Kidney (tissue), 22 donors: ENCODE measurements at places on chromosomes 11 and 22. TPM values are rescaled to one million over a fixed set of nuclear protein-coding genes. Genes with fewer than 3 reads are reported as not detected.

The P2RY2 gene
- 1.3 TPM for polyA plus RNA-seq

The YWHAH gene
- 82.0 TPM for polyA plus RNA-seq

The RBFOX2 gene
- polyA plus RNA-seq, result 17.2 TPM

The GVQW3 gene
- 1.4 TPM for polyA plus RNA-seq

The HORMAD2 gene
- not detected for polyA plus RNA-seq

The A4GALT gene
- 76.2 TPM for polyA plus RNA-seq

GRCh38 chr22:35310556-35311550, 11.2 kb downstream of the TOM1 start:
- H3K36me3 ChIP-seq, result no peaks in the 10 kb centered on the region
- peak overlapping the region; percentile 1 for H3K4me3 ChIP-seq
- peak; percentile 38 for DNase-seq
- H3K4me1 ChIP-seq, result no peaks in the 10 kb centered on the region

DNA sequence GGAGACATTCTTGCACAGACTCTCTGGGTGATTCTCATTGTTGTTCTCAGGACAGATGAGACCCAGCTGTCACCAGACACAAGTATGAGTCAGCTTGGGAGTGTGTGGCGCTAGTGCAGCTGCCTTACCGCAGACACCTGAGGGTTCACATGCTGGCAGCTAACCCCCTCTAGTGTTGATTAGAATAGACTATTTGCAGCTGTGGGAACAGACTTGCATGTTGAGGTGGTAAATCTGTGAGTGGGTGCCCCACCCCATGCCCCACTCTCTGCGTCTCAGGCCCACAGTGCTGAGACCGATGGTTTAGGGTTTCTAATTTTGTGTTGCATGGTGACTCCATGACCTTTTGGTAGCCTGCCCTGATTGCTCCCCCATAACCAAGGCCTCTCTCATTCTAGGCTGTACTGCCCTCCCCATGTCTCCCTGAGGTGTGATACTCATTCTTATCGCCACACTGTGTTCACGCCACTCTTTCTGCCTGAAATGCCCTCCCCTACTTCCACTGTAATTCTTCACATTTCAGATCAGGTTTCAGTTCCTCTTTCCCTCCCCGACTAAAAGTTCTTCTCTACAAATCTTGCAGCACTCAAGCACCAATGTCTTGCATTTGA, 73.7 kb upstream of the KIRREL3 start:
- no peaks in the 10 kb centered on the region for H3K27me3 ChIP-seq
- H3K27ac ChIP-seq, result no peak overlapping the region
- H3K36me3 ChIP-seq, result no peaks in the 10 kb centered on the region
- H3K4me3 ChIP-seq, result no peak overlapping the region
- DNase-seq, result peak; percentile 74
- H3K4me1 ChIP-seq, result no peaks in the 10 kb centered on the region

- H3K27me3 ChIP-seq, result peaks cover 80% of the 10 kb centered on the region
- H3K4me3 ChIP-seq, result no peak within 1 kb of the TSS
- no peaks in the 10 kb centered on the region for H3K36me3 ChIP-seq
Observed at GRCh38 chr11:122981388-122982264, at the start of gene BSX. TSS of gene BSX (minus strand) at chr11:122981834. CDS start at chr11:122981671, 163 bp downstream.

DNA sequence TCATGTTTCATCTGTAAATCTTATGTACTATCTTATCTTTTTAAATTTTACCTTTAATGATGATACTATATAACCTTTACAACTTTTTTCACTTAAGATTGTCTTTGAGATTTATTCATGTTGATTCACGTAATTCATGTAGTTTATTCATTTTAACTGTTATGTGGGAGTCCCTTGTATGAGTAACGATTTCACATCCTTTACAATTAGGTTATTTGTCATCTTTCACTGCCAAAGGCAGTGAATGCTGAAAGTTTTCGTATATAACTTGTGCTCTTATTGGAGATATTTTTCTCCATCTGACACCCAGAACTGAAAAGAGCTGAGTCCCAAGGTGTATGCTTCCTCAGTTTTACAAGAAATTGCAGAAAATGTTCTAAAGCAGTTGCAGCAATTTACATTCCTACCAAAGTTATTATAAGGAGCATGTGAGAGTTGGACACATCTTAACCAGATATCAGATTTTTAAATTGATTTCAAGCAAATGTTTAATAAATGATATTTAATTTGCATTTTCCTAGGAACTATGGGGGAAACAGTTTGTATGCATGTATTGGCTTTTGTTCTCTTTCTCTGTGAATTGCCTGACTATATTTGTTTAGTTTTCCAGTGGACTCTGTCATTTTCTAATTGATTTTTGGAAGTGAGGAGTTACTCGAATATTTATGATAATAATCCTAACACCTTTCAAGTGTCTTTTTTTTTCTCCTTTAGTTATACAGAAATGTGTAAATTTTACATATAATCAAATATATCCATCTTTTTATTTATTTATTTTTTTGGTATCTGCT, 6.4 kb downstream of the ARL14EP start:
- H3K27me3 ChIP-seq, result no peaks in the 10 kb centered on the region
- no peak for DNase-seq
- no peaks in the 10 kb centered on the region for H3K4me1 ChIP-seq
- peaks cover 3% of the 10 kb centered on the region for H3K36me3 ChIP-seq
- H3K27ac ChIP-seq, result no peak overlapping the region

DNA sequence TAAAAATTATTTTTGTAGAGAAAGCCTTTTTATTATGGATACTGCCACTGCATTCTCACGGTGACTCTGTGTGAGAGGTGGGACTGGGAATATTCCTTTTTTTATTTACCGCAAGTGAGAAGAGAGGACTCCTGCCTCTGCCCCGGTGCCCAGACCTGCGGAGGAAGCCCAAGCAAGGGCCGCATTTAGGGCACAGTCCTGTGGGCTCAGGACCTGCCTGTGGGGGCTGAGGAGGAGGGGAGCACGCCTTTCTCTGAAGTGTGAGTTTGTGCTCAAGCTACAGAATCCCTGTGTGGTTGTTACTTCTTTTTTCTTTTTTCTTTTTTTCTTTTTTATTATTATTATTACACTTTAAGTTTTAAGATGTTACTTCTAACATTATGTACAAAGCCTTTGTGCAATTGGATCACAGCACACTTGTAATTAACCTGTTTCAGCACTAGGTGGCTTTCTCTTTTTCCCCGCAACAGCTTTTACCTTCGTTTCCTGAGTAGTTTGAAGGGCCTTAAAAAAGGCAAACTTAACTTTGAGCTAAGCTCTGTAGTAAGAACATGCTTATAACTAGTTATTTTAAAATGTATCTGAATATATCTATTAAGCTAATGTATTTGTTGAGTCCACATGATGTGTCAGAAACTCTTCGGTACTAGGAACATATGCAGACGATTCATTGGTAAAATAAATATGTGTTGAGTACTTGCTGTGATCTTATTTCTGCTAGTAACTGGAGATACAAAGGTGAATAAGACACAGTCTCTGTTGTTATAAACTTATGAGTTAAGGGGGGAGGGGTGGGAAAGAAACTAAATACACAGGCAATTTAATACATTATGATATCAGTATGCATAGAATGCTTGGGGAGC, 18.3 kb downstream of the AMOTL1 start:
- no peak for DNase-seq
- no peaks in the 10 kb centered on the region for H3K27me3 ChIP-seq
- no peak overlapping the region for H3K4me3 ChIP-seq
- no peaks in the 10 kb centered on the region for H3K36me3 ChIP-seq
- peaks cover 3% of the 10 kb centered on the region for H3K4me1 ChIP-seq

DNA sequence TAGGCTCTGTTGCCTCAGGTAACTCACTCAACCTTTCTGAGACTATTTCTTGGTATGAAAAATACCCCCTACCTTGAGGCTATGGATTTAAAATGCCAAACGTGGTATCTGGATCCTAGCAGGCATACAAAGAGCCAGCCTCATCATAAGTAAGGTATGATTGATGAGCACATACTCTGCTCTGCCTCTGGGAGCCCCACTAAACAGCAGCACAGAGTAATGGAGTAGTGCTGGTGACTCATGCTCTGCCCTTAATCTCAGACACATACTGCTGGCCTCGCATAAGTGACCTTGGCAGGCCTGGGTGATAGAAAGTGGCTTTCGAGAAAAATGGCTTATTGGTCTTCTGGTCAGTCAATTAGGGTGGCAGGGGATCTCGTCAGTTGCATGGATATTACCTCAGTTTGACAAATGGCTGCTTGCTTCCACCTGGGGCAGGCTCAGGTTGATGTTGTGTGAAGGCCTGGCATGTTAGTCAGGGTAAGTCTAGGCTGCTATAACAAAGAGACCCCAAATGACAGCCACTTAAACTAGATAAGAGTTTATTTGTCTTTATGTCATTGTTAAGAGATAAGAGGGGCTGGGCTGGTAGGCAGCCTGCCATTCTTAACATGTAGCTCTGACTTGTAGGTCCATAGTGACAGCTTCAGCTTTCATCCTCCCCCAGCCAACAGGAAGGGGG, 15.2 kb upstream of the SLC6A5 start:
- no peaks in the 10 kb centered on the region for H3K27me3 ChIP-seq
- H3K4me1 ChIP-seq, result no peaks in the 10 kb centered on the region

GRCh38 chr11:111329306-111330204, 31.2 kb downstream of the POU2AF3 start:
- H3K36me3 ChIP-seq, result no peaks in the 10 kb centered on the region
- no peak for DNase-seq
- H3K4me3 ChIP-seq, result no peak overlapping the region
- peak overlapping the region; percentile 44 for H3K27ac ChIP-seq
- H3K27me3 ChIP-seq, result no peaks in the 10 kb centered on the region

DNA sequence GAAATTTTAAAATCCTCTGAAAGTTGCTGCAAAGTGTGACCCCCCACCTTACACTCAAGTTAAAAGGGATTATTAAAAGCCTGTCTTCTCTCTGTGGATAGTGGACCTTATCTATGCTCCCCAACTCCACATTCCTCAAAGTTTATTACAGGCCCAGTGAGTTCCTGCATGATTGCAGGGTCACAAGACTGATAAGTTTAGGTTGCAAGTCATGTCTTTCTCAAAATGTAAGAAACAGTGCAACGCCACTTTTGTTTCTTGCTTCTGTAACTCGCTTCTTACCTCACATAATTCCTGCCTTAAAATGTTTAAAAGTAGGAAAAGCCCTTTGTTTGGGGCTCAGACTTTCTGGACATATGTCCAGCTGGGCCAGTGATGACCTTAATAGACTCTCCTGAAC, 38.4 kb upstream of the GLYAT start:
- no peaks in the 10 kb centered on the region for H3K36me3 ChIP-seq
- no peak overlapping the region for H3K4me3 ChIP-seq
- H3K27me3 ChIP-seq, result no peaks in the 10 kb centered on the region
- H3K4me1 ChIP-seq, result no peaks in the 10 kb centered on the region
- no peak for DNase-seq

- no peak overlapping the region for H3K27ac ChIP-seq
- no peak overlapping the region for H3K4me3 ChIP-seq
- no peaks in the 10 kb centered on the region for H3K4me1 ChIP-seq
- DNase-seq, result no peak
Observed at GRCh38 chr11:40921246-40921645, 538.2 kb downstream of the LRRC4C start.

DNA sequence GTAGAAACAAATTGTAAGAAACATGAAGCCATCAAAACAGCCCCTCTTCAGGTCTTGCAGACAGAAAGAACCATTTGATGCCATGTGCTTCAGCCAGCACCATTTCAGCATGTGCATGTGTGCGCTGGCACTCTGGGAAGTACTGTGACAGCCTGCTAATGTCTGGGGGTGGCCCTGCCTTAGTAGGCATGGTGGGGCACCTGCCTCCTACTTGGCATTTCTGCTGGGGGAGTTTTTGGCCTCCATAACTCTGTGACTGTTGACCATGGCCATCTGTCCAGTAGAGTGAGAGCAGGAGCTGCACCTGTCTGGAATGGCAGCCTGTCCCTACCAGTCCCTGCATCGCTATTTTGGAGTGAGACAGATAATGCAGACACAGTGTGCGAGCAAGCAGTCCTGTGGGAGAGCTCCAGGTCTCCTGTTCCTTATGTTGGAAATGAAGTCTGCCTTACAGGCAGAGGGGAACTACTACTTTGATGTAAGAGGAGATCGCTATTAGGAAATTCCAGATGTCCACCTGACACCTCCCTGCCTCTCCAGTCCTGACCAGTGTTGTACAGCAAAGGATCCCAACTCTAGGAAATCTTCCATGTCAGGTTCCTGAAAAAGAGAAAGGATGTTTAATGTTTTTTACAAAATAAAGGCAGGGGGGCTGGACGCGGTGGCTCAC, 102.5 kb downstream of the ATXN10 start:
- H3K27me3 ChIP-seq, result no peaks in the 10 kb centered on the region
- no peak overlapping the region for H3K27ac ChIP-seq
- no peaks in the 10 kb centered on the region for H3K36me3 ChIP-seq
- no peak for DNase-seq
- H3K4me1 ChIP-seq, result no peaks in the 10 kb centered on the region
- H3K4me3 ChIP-seq, result no peak overlapping the region

DNA sequence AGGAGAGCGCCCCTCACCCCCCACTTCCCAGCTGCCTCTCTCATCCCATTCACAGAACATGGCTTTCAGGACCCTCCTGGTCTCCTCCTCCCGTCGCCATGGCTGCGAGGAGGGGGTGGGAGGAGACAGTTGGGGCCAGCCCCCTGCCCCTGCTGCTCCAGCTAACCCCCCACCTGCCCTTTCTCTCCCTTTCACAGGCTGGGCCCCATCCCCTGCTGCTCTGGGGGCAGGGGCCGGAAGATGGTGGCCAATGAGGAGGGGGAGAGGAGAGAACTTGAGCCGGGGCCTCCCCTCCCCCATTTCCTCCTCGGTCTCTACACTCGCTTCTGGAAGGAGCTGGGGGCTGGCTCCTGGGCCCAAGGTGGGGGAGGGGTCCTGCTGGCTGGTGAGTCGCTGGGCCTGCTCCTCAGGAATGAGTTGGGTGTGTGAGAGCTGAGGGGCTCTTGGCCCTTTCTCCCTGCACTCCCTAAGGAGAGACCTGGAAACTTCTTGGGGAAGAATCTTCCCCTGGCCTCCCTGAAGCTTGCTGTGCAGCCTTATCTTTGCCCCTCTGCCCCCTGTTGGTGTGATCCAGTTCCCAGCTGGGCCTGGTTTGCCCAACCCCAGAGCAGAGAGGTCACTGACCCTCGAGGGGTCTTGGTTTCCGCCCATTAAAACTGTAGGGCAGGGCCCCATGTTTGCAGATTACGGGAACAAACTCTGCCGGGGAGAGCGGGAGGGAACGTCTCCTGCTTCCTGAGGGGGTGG, 10.2 kb downstream of the YPEL4 start:
- peak overlapping the region; percentile 93 for H3K4me3 ChIP-seq
- H3K4me1 ChIP-seq, result peaks cover 12% of the 10 kb centered on the region
- H3K36me3 ChIP-seq, result no peaks in the 10 kb centered on the region
- no peaks in the 10 kb centered on the region for H3K27me3 ChIP-seq
- peak overlapping the region; percentile 48 for H3K27ac ChIP-seq

DNA sequence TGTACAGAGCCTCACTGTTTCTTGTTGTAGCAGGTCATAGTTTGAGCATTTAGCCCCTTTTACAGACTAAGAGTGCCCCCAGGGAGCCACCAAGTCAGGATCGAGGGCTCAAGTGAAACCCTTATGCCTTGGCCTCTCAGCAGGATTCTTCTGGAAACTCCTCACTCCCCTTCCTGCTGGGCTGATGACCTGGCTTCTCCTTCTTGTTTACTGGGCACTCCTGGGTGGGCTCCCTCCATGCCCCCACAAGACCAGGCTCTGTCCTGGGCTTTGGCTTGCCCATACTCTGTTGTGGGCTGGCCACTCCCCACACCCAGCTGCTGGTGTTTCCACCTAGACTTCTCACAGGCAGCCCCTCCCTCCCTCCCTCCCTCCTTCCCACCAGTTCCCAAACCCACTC, 69.6 kb downstream of the MED15 start:
- no peak for DNase-seq
- H3K36me3 ChIP-seq, result peaks cover 3% of the 10 kb centered on the region
- no peak overlapping the region for H3K27ac ChIP-seq
- H3K4me1 ChIP-seq, result no peaks in the 10 kb centered on the region

- no peaks in the 10 kb centered on the region for H3K36me3 ChIP-seq
- no peak overlapping the region for H3K27ac ChIP-seq
- H3K4me1 ChIP-seq, result no peaks in the 10 kb centered on the region
- no peak overlapping the region for H3K4me3 ChIP-seq
- no peaks in the 10 kb centered on the region for H3K27me3 ChIP-seq
- peak; percentile 33 for DNase-seq
Observed at GRCh38 chr11:104120493-104121137, 43.3 kb downstream of the PDGFD start.
